ENCODE measurements at places on chromosomes 2 and 18. TPM values are rescaled to one million over a fixed set of nuclear protein-coding genes. Genes with fewer than 3 reads are reported as not detected.
A peak's percentile ranks its signal among the peaks of the same experiment; 100 is the strongest.

DNA sequence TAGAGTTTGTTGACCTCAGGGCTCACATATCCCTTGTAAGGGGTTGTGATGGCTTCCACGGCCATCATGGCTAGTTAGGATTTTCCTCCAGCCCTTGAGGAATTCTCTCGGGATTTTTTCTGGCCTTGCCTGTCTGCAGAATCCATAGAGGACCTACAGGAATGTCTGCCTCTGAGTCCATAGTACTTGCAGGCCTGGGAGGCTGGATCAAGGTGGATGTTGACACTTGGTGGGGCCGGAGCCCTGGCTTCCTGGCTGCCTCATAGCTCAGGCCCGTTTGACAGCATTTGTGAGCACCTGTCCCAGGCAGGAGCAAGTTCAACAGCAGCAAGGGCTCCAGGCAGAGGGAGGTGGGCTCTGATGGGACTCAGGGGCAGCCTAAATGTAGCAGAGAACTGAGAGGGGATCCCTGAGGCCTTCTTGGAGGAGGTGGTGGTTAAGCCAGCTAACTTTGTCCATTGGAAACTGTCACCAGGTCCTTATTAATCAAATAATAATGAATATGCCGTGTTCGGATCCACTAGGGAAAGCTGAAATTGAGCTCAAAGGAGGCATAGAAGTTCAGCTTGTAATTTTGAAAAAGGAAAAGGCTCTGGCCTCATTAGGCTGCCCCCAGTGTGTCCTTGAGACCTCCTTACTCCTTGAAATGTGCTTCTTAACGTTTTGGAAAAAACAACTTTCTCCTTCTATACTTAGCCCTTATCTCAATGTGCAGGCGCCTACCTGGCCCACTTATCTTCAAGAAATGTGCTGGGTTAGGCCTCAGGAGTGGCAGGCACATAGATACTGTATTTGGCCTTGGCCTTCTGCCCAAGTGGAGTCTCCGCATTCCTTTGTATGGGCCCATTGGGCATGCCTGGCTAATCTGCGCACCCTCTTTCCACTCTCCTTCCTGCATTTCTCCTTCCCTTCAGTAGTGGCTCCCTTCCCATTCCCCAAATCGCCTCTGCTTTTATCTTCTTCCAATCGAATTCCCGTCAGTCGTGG lies 66.9 kb downstream of the HPCAL1 start:
- no peak for DNase-seq
- no peak overlapping the region for H3K27ac ChIP-seq
- H3K27me3 ChIP-seq = no peaks in the 10 kb centered on the region
- peaks cover 2% of the 10 kb centered on the region for H3K36me3 ChIP-seq
- H3K4me3 ChIP-seq = no peak overlapping the region
- no peaks in the 10 kb centered on the region for H3K4me1 ChIP-seq

- H3K4me3 ChIP-seq = no peak overlapping the region
- H3K36me3 ChIP-seq = no peaks in the 10 kb centered on the region
- no peak overlapping the region for H3K27ac ChIP-seq
- H3K27me3 ChIP-seq = no peaks in the 10 kb centered on the region
These were observed 96.2 kb upstream of the SNTG2 start for GRCh38 chr2:854460-854859.

DNA sequence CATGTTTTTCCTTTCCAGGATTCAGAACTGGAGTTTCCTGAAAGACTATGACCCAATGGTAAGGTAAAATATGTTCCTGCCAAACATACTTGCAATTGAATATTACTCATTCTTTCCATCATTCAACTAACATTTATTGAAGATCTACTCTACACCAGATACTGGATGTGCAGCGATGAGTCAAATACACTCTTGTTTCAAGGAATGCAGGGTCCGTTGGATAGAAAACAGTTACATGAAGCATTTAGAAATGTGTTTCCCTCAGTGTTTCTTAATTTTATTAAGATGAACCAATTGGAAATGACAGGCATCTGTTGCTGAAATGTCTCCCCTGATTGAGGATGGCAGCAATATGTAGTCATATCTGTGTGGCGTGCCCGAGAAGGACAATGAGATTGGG lies 14.8 kb upstream of the SLC66A3 start:
- no peak overlapping the region for H3K4me3 ChIP-seq
- no peaks in the 10 kb centered on the region for H3K36me3 ChIP-seq
- no peaks in the 10 kb centered on the region for H3K4me1 ChIP-seq
- no peak for DNase-seq
- no peak overlapping the region for H3K27ac ChIP-seq
- H3K27me3 ChIP-seq = peaks cover 4% of the 10 kb centered on the region

GRCh38 chr2:58893656-58894351 lies 652.7 kb upstream of the FANCL start:
- no peak overlapping the region for H3K4me3 ChIP-seq
- no peaks in the 10 kb centered on the region for H3K4me1 ChIP-seq
- no peaks in the 10 kb centered on the region for H3K27me3 ChIP-seq
- no peak overlapping the region for H3K27ac ChIP-seq
- H3K36me3 ChIP-seq = no peaks in the 10 kb centered on the region
- no peak for DNase-seq

DNA sequence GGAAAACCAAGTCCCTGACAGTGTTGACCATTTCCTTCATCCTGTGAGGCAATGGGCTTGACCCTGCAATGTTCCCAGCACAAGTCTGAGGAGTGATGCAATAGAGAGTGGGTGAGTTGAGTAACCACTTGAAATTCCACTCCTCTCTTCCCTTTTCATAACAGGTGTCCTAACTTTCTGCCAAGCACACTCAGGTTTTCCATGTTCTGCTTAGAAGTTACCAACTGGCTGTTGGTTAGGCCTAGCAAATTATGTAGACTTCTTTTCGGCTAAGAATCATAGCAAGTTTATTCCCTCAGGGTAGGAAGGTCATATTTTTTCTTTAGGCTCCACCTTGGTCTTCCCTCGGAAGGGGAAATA lies 11.5 kb downstream of the GNLY start:
- H3K4me3 ChIP-seq = no peak overlapping the region
- no peaks in the 10 kb centered on the region for H3K4me1 ChIP-seq
- H3K36me3 ChIP-seq = no peaks in the 10 kb centered on the region
- H3K27me3 ChIP-seq = no peaks in the 10 kb centered on the region

DNA sequence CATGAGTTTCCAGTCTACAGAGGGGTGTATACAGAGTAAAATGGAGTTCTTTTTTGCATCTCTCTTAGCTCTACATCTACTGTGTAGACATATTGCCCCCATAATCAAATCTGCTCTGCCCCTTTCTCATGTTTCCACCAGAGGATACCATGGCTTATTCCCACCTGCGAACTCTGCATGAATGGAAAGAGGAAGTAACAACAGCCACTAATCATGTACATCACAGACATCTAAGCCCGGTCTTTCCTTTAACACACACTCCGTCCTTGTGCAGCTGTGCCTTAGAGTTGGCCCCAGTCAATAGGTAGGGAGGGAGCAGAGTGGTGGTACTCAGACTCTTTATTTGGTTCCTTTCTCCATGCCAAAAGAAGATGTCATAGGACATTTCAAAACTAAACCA lies 147.3 kb upstream of the NRP2 start:
- H3K27me3 ChIP-seq = no peaks in the 10 kb centered on the region
- no peaks in the 10 kb centered on the region for H3K36me3 ChIP-seq
- no peak overlapping the region for H3K27ac ChIP-seq
- H3K4me1 ChIP-seq = no peaks in the 10 kb centered on the region
- no peak for DNase-seq

- H3K4me1 ChIP-seq = no peaks in the 10 kb centered on the region
- no peaks in the 10 kb centered on the region for H3K36me3 ChIP-seq
- H3K27me3 ChIP-seq = peaks cover 4% of the 10 kb centered on the region
- H3K27ac ChIP-seq = no peak overlapping the region
- H3K4me3 ChIP-seq = no peak overlapping the region
These were observed 106.3 kb upstream of the CDCA7 start for GRCh38 chr2:173248381-173248780.

- peak; percentile 39 for DNase-seq
- H3K27ac ChIP-seq = no peak overlapping the region
- no peaks in the 10 kb centered on the region for H3K27me3 ChIP-seq
- H3K36me3 ChIP-seq = peaks cover under 1% of the 10 kb centered on the region
- peaks cover 7% of the 10 kb centered on the region for H3K4me1 ChIP-seq
- H3K4me3 ChIP-seq = no peak overlapping the region
These were observed 41.0 kb downstream of the SMAD7 start for GRCh38 chr18:48909721-48910120.

- DNase-seq = no peak
- no peak overlapping the region for H3K27ac ChIP-seq
- H3K27me3 ChIP-seq = no peaks in the 10 kb centered on the region
- H3K4me1 ChIP-seq = no peaks in the 10 kb centered on the region
- no peak overlapping the region for H3K4me3 ChIP-seq
- H3K36me3 ChIP-seq = no peaks in the 10 kb centered on the region
These were observed 235.6 kb downstream of the NUP35 start for GRCh38 chr2:183359867-183360266.

- no peak overlapping the region for H3K27ac ChIP-seq
- no peak overlapping the region for H3K4me3 ChIP-seq
- H3K4me1 ChIP-seq = no peaks in the 10 kb centered on the region
- no peaks in the 10 kb centered on the region for H3K36me3 ChIP-seq
These were observed 1103.2 kb upstream of the ZEB2 start for GRCh38 chr2:145623136-145623535.

- no peaks in the 10 kb centered on the region for H3K36me3 ChIP-seq
- H3K27ac ChIP-seq = no peak overlapping the region
- no peak overlapping the region for H3K4me3 ChIP-seq
- H3K27me3 ChIP-seq = no peaks in the 10 kb centered on the region
These were observed 171.2 kb upstream of the SLC14A2 start for GRCh38 chr18:45444040-45444439.

DNA sequence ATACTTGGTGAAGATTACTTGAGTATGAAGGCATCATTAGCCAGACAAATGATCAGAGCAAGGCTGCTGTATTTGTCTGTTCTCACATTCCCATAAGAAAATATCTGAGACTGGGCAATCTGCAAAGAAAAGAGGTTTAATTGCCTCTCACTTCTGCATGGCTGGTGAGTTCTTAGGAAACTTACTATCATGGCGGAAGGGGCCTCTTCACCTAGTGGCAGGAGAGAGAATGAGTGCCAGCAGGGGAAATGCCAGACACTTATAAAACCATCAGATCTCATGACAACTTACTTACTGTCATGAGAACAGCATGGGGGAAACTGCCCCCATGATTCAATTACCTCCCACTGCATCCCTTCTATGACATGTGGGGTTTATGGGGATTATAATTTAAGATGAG lies 452.3 kb downstream of the GALR1 start:
- H3K4me3 ChIP-seq = no peak overlapping the region
- DNase-seq = no peak
- H3K27ac ChIP-seq = no peak overlapping the region
- peaks cover 2% of the 10 kb centered on the region for H3K27me3 ChIP-seq
- no peaks in the 10 kb centered on the region for H3K36me3 ChIP-seq

DNA sequence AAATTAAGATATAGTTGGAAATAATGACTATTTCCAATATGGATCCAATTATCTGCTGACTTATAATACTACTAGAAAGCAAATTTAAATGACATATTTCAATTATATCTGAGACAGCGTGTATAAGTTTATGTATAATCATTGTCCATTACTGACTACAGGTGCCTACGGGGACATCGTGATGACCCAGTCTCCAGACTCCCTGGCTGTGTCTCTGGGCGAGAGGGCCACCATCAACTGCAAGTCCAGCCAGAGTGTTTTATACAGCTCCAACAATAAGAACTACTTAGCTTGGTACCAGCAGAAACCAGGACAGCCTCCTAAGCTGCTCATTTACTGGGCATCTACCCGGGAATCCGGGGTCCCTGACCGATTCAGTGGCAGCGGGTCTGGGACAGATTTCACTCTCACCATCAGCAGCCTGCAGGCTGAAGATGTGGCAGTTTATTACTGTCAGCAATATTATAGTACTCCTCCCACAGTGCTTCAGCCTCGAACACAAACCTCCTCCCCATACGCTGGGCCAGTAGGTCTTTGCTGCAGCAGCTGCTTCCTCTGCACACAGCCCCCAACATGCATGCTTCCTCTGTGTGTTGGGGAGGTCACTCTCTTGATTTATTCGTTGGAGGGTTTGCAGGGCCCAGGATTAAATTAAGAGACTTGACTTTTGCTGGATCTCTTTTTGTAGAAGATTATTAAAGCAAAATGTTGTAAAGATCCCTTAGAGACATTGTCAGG lies 194.4 kb downstream of the RPIA start:
- no peak overlapping the region for H3K27ac ChIP-seq
- no peaks in the 10 kb centered on the region for H3K36me3 ChIP-seq
- H3K4me3 ChIP-seq = no peak overlapping the region
- no peaks in the 10 kb centered on the region for H3K4me1 ChIP-seq
- DNase-seq = no peak
- H3K27me3 ChIP-seq = peaks cover 6% of the 10 kb centered on the region

DNA sequence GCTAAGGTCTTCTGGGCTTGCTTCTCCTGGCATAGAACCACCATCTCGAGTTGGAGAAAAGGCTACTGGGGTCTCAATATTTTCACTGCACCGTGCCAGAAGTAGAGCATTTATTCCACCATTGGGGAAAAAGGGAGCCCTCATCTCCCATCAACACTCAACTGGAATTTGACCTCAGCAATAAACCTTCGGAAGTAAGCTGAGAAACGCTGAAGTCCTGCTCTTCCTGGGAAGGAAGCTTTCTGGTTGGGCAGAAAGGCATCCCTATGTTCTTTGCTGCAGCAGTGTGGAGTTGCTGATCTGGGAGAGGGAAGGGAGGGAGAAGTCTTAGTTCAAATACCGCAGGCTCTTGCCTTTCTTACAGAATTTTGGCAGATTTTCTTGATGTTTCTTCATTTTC lies 368.8 kb downstream of the NUP35 start:
- H3K4me1 ChIP-seq = no peaks in the 10 kb centered on the region
- no peak overlapping the region for H3K27ac ChIP-seq
- no peak for DNase-seq

- no peaks in the 10 kb centered on the region for H3K36me3 ChIP-seq
- H3K4me1 ChIP-seq = peaks cover 62% of the 10 kb centered on the region
- H3K4me3 ChIP-seq = peak overlapping the region; percentile 66
- no peaks in the 10 kb centered on the region for H3K27me3 ChIP-seq
- H3K27ac ChIP-seq = peak overlapping the region; percentile 56
These were observed 15.5 kb upstream of the ACVR1 start for GRCh38 chr2:157891643-157892041.

DNA sequence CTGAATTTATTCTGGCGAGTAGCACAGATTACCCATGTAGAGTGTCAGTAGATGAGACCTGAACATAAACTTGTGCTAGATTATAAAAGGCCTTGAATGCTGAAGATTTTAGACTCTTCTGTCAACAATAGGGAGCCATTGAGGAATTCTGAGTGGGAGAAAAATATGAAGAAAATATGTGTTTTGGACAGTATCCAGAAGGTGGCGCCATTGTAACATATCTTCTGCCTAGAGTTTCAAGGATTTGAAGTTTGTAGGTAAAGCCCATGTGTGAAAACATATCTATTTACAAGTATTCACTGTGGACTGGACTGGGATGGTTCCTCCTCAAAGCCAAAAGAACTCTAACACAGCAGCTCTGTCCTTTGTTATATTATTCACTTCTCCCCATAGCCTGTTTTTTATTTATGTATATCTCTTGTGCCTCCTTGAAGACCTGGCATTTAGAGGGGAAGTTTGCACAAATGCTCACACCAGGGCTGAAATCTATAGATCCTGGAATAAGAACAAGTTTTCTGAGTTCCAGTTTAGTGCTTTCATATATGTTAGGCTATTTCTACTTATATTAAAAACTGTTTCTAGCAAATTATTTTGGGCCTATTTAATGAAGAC lies 124.9 kb downstream of the RDH14 start:
- H3K36me3 ChIP-seq = no peaks in the 10 kb centered on the region
- H3K27ac ChIP-seq = no peak overlapping the region
- no peaks in the 10 kb centered on the region for H3K27me3 ChIP-seq
- peak; percentile 33 for DNase-seq
- no peak overlapping the region for H3K4me3 ChIP-seq

TDRD15 gene
- polyA plus RNA-seq = not detected

ZNF516 gene
- polyA plus RNA-seq = not detected

IL1R1 gene
- 3.5 TPM for polyA plus RNA-seq

NCKAP5 gene
- not detected for polyA plus RNA-seq

REL gene
- polyA plus RNA-seq = 15.5 TPM

ACMSD gene
- polyA plus RNA-seq = not detected

CRYGD gene
- polyA plus RNA-seq = not detected

ANKRD44 gene
- 69.6 TPM for polyA plus RNA-seq

ABCG8 gene
- polyA plus RNA-seq = 0.10 TPM

Measured in CD4-positive, CD25-positive, alpha-beta regulatory T cell (primary cell).